ENCODE measurements at places on chromosomes 2 and 18. TPM values are rescaled to one million over a fixed set of nuclear protein-coding genes. Genes with fewer than 3 reads are reported as not detected.

DNA sequence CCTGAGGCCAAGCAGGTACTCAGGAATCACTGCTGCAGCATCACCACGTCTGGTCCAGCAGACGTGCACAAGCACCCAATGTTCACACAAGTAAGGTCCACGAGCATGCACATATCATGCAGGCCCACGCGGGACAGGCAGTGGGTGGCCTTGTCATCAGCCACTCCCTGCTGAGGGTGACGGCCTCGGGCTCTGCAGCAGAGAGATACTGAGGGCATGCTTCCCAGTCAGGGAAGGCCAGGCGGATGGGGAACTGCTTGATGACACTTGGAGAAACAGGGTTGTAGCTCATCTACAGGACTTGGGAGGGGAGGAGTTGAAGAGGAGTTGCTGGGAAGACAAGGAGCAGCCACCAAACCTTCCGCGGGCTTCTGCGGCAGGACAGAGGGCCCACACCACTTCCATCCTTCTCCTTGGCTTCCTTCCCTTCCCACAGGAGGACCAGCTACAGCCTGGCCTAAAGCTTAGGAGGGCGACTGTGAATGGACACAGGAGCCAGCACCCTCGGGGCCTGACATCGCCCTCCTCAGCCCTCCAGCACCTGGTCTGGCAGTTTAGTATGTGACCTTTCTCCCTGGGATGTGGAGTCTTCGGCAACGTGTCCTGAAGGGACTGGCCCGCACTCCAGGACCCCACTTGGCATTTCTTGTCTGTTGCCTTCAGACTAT, 15.2 kb downstream of the MFSD2B start:
- H3K27ac ChIP-seq: no peak overlapping the region
- no peak overlapping the region for H3K4me3 ChIP-seq
- H3K36me3 ChIP-seq: peaks cover 8% of the 10 kb centered on the region
- no peak for DNase-seq
- no peaks in the 10 kb centered on the region for H3K27me3 ChIP-seq
- no peaks in the 10 kb centered on the region for H3K4me1 ChIP-seq

DNA sequence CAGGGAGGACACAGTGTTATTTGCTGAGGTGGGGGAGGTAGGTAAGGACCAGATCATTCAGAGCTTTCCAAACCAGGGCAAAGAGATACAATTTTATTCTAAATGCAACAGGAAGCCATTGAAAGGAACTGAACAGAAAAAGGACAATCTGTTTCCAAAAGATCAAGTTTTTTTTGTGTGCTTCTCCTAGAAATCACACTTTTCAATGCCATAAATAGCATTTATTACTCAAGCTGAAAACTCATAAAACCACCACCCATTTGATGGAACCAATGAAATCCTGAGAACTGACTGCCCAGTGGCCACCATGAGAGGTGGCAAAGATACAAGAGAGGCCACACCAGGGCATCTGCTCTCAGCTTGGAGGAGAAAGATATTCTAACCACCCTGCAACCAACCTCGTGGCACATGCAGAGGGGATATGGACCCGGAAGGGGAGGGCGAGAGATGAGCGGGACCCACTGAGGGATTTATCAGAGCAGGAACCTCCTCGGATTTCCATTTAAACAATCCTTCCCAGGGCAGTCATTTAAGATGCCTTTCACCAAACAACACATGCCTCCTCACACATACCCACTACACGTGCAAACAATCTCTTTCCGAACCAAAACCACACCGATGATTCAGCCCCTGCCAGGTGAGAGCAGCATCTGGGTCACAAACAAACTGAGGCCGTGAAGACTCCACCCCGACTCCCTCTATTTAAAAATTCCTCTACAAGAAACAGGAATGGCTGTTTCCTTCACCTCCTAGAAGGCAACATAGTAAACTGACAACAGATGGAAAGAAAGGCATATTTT, 8.8 kb downstream of the CYB5A start:
- peaks cover 7% of the 10 kb centered on the region for H3K4me1 ChIP-seq
- no peaks in the 10 kb centered on the region for H3K36me3 ChIP-seq
- H3K27ac ChIP-seq: no peak overlapping the region
- H3K4me3 ChIP-seq: no peak overlapping the region
- H3K27me3 ChIP-seq: no peaks in the 10 kb centered on the region
- DNase-seq: no peak

SLC5A7 gene
- not detected for total RNA-seq

GRCh38 chr18:21056545-21056944, 55.1 kb downstream of the ROCK1 start:
- no peak overlapping the region for H3K27ac ChIP-seq
- DNase-seq: no peak
- no peaks in the 10 kb centered on the region for H3K27me3 ChIP-seq
- no peaks in the 10 kb centered on the region for H3K4me1 ChIP-seq
- H3K4me3 ChIP-seq: no peak overlapping the region

DNA sequence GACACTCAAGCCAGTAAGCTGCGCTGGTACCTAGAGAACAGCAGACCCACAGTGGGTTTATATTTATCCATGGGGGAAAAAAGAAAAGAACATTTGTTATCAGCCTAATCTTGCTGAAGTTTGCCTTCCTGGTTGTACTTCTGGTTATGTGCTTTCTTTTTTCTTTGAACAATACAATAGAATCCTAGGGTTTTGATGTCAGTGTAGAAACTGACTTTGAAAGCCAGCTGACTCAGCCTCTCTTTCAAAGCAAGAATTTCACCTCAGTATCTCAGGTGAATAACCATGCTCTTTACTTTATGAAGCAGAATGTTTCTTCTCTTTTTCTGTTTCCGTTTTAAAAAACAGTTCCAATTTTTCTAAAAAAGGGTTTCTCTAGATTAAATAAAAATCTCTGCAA, 78.4 kb downstream of the CD8B2 start:
- H3K27ac ChIP-seq: no peak overlapping the region
- no peaks in the 10 kb centered on the region for H3K4me1 ChIP-seq
- no peak for DNase-seq
- no peaks in the 10 kb centered on the region for H3K36me3 ChIP-seq
- H3K4me3 ChIP-seq: no peak overlapping the region

GRCh38 chr2:69181806-69182427, 168.9 kb downstream of the ANTXR1 start:
- DNase-seq: no peak
- no peaks in the 10 kb centered on the region for H3K36me3 ChIP-seq
- no peaks in the 10 kb centered on the region for H3K27me3 ChIP-seq
- no peak overlapping the region for H3K27ac ChIP-seq
- no peaks in the 10 kb centered on the region for H3K4me1 ChIP-seq

DNA sequence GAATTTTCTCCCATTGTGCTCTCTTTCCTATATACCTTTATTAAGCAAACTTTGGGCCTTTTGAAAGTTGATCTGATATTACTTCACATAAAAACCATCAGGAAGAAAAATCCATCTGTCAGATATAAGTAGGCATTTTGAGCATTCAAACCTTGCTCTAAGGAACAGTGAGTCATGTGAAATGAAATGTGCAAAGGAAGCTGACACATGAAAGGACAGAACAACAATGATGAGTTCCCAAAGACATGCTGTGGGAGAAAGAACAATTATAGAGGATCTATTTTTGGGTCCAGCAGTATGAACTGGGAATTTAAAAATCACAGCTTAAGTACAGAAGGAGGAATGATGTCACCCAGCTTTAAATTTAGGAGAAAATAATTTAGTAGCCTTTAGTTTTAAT, 18.1 kb downstream of the CALCRL start:
- H3K4me3 ChIP-seq: no peak overlapping the region
- no peak overlapping the region for H3K27ac ChIP-seq
- H3K36me3 ChIP-seq: no peaks in the 10 kb centered on the region
- H3K4me1 ChIP-seq: no peaks in the 10 kb centered on the region

EVX2 gene
- total RNA-seq: not detected

LYG2 gene
- not detected for total RNA-seq

SLC9A4 gene
- 0.05 TPM for total RNA-seq

- no peak overlapping the region for H3K4me3 ChIP-seq
- H3K4me1 ChIP-seq: no peaks in the 10 kb centered on the region
- DNase-seq: no peak
- no peaks in the 10 kb centered on the region for H3K36me3 ChIP-seq
Observed at GRCh38 chr18:42872838-42873237, 242.6 kb downstream of the RIT2 start.

DNA sequence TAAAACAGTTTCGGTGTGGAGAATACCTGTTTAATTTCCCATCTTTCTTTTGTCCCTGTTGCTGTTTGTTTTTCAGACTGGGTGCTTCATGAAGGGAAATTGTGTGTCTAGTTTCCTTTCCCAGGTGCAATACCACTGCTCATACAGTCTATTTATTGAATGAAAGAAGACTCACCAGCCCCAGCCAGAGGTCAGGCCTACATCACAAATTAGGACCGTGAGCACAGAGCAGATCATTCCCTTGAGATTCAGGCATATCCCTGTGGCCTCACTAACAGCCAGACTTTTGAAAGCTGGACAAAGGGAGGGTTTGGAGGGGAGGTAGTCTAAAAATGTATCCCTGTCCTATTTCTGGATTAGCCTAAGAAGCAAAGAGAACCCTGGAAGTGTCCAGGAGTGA, 278.9 kb downstream of the IRS1 start:
- no peaks in the 10 kb centered on the region for H3K4me1 ChIP-seq
- H3K36me3 ChIP-seq: no peaks in the 10 kb centered on the region
- H3K4me3 ChIP-seq: no peak overlapping the region
- no peaks in the 10 kb centered on the region for H3K27me3 ChIP-seq
- H3K27ac ChIP-seq: no peak overlapping the region
- no peak for DNase-seq

GRCh38 chr2:53740170-53740569, 27.4 kb upstream of the CHAC2 start:
- no peaks in the 10 kb centered on the region for H3K4me1 ChIP-seq
- DNase-seq: no peak
- no peak overlapping the region for H3K4me3 ChIP-seq
- H3K27ac ChIP-seq: no peak overlapping the region

DNA sequence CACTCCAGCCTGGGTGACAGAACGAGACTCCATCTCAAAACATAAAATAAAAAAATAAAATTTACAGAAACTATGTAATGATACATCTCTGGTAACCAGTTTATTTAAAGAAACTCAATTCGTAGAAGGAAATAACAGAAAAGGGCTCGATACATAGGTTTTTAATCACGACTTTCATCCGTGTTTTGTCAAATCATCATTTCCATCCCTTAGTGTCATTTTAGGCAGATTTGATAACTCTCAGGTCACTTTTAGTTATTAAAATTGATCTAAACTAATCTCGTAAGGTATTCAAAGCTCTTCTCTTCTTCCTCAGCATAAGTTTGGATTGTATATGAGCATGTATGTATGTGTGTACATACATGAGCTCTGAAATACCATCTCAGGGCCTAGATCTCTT, 59.3 kb upstream of the SPTBN1 start:
- DNase-seq: no peak
- H3K4me1 ChIP-seq: no peaks in the 10 kb centered on the region
- H3K4me3 ChIP-seq: no peak overlapping the region
- no peaks in the 10 kb centered on the region for H3K36me3 ChIP-seq

NOSTRIN gene
- total RNA-seq: 0.26 TPM

GRCh38 chr2:239137898-239138283, 262.9 kb downstream of the HDAC4 start:
- H3K27ac ChIP-seq: no peak overlapping the region
- H3K36me3 ChIP-seq: peaks cover 2% of the 10 kb centered on the region
- H3K4me3 ChIP-seq: no peak overlapping the region
- DNase-seq: no peak

DNA sequence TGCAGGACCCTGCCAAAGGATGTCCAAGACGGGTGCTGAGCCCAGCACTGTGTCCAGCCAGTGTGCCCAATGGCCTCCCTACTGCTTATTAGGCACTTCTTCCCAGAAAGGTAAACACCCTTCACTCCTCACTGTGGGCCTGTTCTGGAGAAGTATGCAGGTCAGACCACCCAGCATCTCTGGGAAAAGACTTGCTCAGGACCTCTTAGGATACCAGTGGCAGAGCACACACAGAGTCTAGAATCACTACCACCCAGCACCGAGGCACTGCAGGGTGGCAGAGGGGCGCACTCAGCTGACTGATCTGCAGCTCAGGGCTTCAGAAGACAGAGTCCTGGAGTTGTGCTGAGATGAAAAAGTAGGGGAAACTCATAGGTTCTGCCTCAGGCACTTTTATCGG, 25.8 kb downstream of the XDH start:
- no peaks in the 10 kb centered on the region for H3K27me3 ChIP-seq
- H3K4me3 ChIP-seq: no peak overlapping the region
- no peak for DNase-seq
- H3K4me1 ChIP-seq: no peaks in the 10 kb centered on the region
- H3K27ac ChIP-seq: no peak overlapping the region
- H3K36me3 ChIP-seq: no peaks in the 10 kb centered on the region

DNA sequence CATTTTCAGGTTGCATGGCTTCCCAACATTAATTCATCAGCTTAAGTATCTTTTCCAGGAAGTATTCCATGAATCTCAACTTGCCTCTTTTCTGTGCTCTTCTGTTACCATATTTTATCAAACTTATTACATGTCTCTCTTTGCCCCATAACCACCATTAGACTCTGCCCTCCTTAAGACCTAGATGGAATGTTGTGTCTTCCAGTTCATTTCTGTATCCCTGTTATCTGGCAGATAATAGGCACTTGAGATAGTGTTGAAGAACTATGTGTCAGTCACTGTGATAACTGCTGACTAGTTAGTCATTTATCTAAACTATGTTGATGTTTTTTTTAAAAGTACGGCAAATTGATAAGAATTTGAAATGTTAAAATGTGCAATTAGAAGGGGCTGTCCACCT, 41.8 kb downstream of the GLS start:
- H3K36me3 ChIP-seq: peaks cover 2% of the 10 kb centered on the region
- no peak overlapping the region for H3K4me3 ChIP-seq
- no peaks in the 10 kb centered on the region for H3K4me1 ChIP-seq
- no peaks in the 10 kb centered on the region for H3K27me3 ChIP-seq
- no peak for DNase-seq
